ENCODE measurements at places on chromosomes 4 and X. TPM values are rescaled to one million over a fixed set of nuclear protein-coding genes. Genes with fewer than 3 reads are reported as not detected.

SSX2 gene
- total RNA-seq, result not detected

XG gene
- not detected for total RNA-seq

SLBP gene
- 25.0 TPM for total RNA-seq

ATP10D gene
- 12.9 TPM for total RNA-seq

FAM9C gene
- not detected for total RNA-seq

MED28 gene
- total RNA-seq, result 60.9 TPM

TAF7L gene
- total RNA-seq, result 0.25 TPM

FGA gene
- total RNA-seq, result not detected

RPL36A gene
- 147 TPM for total RNA-seq

VCX3A gene
- not detected for total RNA-seq

TRIM75 gene
- total RNA-seq, result 0.29 TPM

PAQR3 gene
- total RNA-seq, result 53.2 TPM

EDA gene
- 1.7 TPM for total RNA-seq

PDLIM3 gene
- 262 TPM for total RNA-seq

IL13RA2 gene
- total RNA-seq, result not detected

CCNA2 gene
- 8.9 TPM for total RNA-seq

RHOXF2 gene
- total RNA-seq, result not detected

BTC gene
- total RNA-seq, result not detected

ZNF732 gene
- total RNA-seq, result 1.3 TPM

FGB gene
- total RNA-seq, result not detected

CXCL5 gene
- total RNA-seq, result not detected

FAT1 gene
- 34.3 TPM for total RNA-seq

SLC6A8 gene
- total RNA-seq, result 108 TPM

CHIC1 gene
- 5.6 TPM for total RNA-seq

MAGEE2 gene
- not detected for total RNA-seq

PPP4R3C gene
- not detected for total RNA-seq

PAGE1 gene
- not detected for total RNA-seq

NDST3 gene
- 38.4 TPM for total RNA-seq

GUCY1A1 gene
- not detected for total RNA-seq

TSPAN5 gene
- total RNA-seq, result 40.5 TPM

P2RY8 gene
- total RNA-seq, result 2.3 TPM

ESX1 gene
- total RNA-seq, result not detected

SPANXB1 gene
- total RNA-seq, result not detected

KLB gene
- total RNA-seq, result not detected

SOD3 gene
- total RNA-seq, result not detected

AKAP17A gene
- 30.8 TPM for total RNA-seq

SPANXN2 gene
- total RNA-seq, result not detected

SYP gene
- total RNA-seq, result 291 TPM

SMIM43 gene
- total RNA-seq, result not detected

TBX22 gene
- not detected for total RNA-seq

EPGN gene
- total RNA-seq, result not detected

CT45A1 gene
- total RNA-seq, result not detected

RPS6KA6 gene
- 36.0 TPM for total RNA-seq

CLGN gene
- 19.6 TPM for total RNA-seq

CD38 gene
- total RNA-seq, result 0.37 TPM

PWWP3B gene
- 0.78 TPM for total RNA-seq

SHROOM4 gene
- 0.96 TPM for total RNA-seq

SOWAHD gene
- not detected for total RNA-seq

SCD5 gene
- total RNA-seq, result 31.9 TPM

INPP4B gene
- 2.4 TPM for total RNA-seq

MAGEA2B gene
- total RNA-seq, result 10.6 TPM

UCHL1 gene
- 1,012 TPM for total RNA-seq

HMX1 gene
- 1.7 TPM for total RNA-seq

TASL gene
- not detected for total RNA-seq

KIF4A gene
- 4.6 TPM for total RNA-seq

ADGRG4 gene
- not detected for total RNA-seq

TMSB15C gene
- total RNA-seq, result 30.1 TPM

SH2D1A gene
- not detected for total RNA-seq

SOX3 gene
- 0.71 TPM for total RNA-seq

MID1 gene
- total RNA-seq, result 9.2 TPM
